Cerebellar cortex (tissue), 1 donor: ENCODE measurements at places on chromosomes 12 and 14.

- DNase-seq: no peak
Observed at GRCh38 chr12:112458751-112459150, 40.0 kb downstream of the PTPN11 start.

DNA sequence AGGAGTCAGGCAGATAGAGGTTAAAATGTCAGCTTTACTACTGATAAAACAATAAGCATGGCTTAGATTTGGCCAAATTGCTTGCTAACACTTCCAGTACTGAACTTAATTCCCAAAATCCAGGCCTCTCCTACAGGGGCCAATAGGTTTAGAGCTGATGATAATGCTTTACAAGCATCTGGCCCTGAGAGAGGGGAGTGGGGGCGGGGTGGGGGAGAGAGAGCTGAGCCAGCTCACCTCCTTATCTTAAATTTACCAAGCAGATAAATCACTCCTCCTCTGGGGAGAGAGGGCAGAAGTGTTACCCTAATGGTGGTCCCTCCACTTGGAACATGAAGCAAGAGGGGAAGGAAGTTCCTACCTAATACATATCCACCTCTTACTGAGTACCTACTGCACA is 182.2 kb upstream of the CRY1 start:
- DNase-seq: no peak

DNA sequence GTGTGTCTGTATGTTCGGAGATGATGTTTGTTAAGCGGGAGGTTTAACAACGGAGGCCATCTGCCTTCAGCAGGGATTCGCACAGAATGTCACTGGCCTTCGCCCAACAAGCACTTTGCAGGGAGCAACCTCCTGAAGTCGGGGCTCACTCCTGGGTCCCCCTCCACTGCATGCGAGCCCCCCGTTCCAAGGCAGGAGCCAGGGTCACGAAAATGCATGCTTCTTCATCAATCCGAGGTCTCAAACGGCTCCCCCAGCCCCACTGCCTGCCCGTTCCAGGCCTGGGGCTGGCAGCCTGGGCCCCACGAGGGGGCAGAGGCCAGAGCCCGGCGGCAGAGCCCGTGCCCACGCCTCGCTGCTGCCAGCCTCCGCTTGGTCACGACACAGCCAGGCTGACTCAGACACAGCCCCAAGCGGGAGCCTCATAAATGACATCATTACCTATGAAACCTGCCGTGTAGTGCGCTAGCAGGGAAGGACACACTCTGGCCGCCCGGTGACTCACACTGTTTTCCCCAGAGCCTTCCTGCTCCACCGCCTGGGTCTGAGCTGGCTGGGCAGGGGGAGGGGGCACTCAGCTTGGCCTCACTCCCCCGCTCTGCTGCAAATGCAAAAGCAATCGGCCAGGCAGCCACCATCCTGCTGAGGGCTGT is 169.5 kb upstream of the RTL1 start:
- DNase-seq: peak; percentile 78

DNA sequence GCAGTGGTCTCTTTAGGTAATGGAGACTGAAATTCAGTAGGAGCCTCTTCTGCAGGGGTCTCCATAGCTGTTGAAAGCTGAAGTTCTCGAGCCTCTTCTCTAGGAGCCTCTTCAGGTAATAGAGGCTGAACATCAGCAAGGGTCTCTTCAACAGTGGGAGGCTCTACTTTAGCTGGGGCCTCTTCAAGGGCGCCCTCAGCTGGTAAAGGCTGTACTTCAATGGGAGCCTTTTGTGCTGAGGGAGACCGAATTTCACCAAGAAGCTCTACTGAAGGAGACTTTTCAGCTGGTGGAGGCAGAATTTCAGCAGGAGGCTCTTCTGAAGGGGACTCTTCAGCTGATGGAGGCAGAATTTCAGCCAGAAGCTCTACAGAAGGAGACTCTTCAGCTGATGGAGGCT is 1.5 kb downstream of the FSCB start:
- no peak for DNase-seq

- DNase-seq: no peak
Observed at GRCh38 chr14:32492457-32492856, 163.4 kb downstream of the AKAP6 start.

- DNase-seq: no peak
Observed at GRCh38 chr12:1660304-1661187, 30.3 kb upstream of the ADIPOR2 start.

DNA sequence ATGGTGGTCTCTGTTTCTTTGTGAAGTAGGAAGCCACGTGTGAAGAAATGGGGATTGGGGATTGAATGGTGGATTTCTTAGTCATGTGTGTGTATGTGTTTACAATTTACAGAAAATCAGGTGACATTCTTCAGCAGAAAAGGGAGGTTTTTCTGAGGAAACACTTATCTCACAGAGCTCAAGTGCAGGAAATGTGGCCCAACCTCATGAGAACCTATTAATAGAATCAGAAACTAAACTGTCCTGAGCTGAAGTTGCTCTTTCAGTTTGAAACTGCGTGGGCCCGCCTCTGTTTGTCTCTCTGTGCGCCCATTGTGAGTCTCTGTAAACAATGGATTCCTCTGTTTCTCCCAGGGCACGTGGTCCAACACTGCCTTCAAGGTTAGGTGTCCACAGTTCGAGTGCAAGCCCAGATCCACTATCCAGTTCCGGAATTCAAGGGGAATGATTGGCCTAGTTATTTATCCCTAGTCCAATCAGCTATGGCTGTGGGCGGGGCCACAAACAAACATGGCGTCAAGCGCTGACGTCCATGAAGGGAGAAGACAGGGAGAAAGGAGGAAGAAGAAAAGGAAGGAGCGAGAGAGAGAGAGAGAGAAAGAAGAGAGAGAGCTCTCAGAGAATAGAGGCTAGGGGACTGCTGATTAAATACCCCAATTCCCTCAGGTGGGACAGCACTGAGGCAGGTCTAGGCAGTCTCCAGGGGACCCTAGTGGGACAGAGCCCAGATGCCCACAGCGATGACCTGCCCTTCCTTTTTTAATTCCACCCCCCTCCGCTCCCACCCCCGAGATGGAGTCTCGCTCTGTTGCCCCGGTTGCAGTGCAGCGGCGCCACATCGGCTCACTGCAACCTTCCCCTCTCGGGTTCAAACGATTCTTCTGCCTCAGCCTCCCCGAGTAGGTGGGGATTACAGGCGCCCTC is 31.4 kb upstream of the C12orf76 start:
- DNase-seq: no peak

DNA sequence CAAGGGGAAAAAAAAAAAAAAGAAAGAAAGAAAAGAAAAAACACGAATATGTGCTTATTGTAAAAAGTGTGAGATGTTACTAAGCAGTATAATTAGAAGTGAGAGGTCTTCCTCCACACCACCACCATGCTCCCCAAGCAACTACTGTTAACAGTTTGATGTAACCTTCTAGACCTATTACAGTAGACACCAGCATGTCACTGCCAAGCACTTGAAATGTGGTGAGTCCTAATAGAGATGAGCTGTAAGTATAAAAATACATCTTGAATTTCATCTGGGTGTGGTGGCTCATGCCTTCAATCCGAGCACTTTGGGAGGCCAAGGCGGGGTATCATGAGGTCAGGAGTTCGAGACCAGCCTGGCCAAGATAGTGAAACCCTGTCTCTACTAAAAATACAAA is 8.1 kb upstream of the SNRNP35 start:
- DNase-seq: no peak

DNA sequence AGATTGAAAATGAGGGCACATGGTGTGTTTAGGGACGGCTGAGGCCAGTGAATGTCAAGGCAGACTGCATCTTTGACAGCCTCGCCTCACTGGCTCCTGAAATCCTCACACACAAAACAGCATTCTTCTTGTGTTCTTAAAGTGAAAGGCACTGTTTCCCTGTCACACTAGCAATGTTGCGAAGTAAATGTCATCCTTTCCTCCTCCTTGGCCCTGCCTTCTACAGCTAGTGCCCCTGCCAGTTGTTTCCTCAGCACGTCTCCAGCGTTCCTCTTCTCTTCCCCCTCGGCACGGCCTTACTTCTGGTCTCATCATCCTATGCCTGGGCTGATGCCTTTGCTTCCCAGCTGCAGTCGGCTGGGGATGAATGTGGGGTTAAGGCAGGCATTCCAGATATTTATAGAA is 129.4 kb upstream of the DNM1L start:
- DNase-seq: no peak

DNA sequence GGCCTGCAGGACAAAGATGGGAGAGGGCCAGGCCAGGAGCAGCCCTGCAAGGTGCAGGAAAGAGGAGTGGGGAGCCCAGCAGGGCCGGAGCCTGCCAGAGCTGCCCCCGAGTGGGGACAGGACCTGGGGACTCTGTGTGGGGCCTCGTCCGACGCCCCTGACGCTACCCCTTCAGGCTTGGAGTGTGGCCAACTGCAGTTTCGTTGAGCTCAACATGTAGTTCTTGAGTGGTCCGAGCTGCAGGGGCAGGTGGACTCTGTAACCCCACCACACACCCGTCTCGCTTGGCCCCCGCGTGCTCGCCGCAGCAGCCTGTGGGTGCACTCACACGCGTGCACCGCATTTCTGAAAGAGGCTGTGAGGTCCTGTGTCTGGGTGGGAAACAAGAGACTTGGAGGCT is 2.0 kb downstream of the ASPG start:
- no peak for DNase-seq
